ENCODE measurements at places on chromosomes 6 and 20.

DNA sequence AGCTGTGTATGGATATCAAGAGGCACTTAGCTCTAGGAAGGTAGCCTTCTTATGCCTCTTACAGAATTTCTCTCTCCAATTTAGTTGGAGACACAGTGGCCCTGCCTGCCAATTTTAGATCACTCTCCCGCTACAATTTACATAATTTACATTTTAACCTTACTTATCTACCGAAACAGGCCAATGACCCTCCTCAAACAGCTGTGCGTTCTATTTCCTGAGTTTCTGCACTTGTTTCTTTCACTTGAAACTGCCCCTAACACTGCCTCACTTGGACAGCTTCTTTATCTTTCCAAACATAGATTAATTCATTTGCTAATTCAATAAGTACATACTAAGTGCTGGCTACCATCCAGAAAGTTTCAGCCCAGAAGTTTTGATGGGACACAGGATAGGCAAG lies 52.9 kb upstream of the HDDC2 start:
- DNase-seq = no peak

DNA sequence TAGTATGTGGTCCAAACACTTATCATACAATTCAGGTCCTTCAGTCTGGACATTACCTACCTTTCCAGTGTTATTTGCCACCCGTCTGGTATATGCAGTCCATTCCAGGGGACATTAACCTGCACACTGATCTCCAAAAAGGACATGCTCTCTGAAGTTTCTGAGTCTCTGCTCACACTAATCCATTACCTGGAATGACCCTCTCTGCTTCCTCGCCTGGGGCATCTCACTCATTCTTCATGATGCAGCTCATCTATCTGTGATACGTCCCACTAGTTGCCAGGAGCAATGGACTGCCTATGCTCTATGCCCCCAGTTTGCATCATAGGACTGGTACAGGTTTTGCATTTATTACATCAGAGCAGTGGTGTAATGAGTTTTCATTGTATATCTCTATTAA lies 5.9 kb upstream of the TUBB2B start:
- no peak for DNase-seq

DNA sequence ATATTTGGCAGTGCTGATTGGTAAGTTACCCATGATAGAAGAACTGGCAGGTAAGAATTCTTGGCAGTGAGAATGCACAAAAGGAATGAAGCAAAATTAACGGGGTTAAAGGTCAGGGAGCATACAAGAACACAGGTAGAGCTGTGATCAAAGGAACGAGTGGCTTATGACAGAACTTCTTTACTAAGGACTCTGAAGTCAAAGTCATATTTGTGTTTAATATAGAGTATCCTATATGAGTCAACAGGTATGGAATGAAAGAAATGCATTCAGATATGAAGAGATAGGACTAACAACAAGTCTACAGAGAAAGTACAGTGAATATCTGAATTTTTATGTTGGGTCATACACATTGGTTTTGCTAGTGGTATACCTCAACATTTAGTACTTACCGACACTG lies 209.0 kb upstream of the CITED2 start:
- DNase-seq = no peak

DNA sequence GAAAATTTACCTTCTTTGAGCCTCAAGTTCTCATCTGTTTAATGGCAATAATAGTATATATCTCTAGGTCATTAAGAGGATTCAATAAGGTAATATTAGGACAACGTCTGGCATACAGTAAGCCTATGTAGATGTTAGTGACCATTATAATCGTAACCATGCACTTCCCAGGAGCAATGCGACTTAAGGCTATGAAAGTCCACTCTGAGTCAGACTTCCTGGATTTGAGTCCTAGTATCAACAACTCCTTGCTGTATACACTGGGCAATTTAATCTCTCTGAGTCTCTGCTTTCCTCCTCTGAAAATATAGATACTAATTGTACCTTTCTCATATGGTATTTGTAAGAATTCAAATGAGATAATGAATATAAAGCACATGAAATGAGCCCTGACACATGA lies 168.1 kb upstream of the HDDC2 start:
- DNase-seq = no peak

GRCh38 chr6:160027931-160028330 lies 59.0 kb downstream of the IGF2R start:
- DNase-seq = no peak

DNA sequence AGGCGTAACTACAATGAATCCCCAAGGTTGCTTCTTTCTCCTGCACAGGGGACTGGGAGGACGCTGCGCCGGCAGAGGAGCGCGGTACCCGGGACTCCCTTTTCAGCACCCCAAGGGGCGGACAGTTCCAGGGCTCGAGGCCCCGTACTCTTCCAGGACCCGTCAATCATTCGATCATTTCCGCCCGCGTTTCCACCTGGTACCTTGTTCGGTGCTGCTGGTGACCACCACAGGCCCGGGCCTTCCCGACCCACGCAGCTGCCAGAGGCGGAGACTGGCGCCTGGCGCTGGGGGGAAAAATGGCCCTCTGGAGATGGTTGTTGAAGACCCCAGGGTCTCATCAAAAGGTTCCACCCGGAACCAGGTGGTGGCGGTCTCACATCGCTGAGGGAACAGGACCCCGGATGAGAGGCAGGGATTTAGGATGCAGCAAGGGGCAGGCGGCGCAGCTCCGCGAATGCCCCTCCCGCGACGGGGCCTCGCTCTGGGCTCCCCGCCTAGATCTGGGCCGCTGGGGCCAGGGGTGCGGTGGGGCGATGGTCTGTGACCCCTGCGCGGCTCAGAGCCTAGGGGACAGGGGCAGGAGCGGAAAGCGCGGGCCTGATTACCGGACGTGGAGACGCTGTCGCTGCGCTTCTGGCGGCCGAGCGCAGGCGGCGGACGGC lies 744 bp downstream of the VSX1 start:
- no peak for DNase-seq

GRCh38 chr6:30824698-30825097 lies 59.6 kb upstream of the DDR1 start:
- DNase-seq = no peak

All from SHP77 treated with DMSO at 0.1 percent for 48 hours (cell line).